ENCODE measurements at places on chromosomes 3 and 15. TPM values are rescaled to one million over a fixed set of nuclear protein-coding genes. Genes with fewer than 3 reads are reported as not detected.

GRCh38 chr3:37588758-37589157 lies 272.9 kb upstream of the CTDSPL start:
- peak; percentile 18 for DNase-seq

GRCh38 chr3:69938061-69938460 lies 61.5 kb upstream of the SAMMSON start:
- no peak for DNase-seq

DNA sequence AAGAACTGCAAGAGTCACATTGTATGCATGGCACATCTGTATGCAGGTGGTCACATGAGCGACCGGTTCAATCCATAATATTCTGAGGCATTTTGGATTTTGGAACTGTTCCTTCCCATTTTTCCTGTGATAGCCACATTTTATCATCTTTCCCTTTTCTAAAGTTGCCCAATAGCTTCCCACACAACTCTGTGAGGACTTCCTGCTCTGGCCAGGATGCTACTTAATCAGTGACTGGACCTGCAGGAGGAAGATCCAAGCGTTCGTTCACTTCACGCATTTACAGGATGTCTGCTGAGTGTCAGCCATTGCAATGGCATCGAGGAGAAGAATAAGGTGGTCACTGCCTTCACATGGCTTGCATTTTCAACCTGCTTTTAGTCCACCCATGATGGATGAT lies 9.8 kb downstream of the KLHL6 start:
- DNase-seq, result no peak

DNA sequence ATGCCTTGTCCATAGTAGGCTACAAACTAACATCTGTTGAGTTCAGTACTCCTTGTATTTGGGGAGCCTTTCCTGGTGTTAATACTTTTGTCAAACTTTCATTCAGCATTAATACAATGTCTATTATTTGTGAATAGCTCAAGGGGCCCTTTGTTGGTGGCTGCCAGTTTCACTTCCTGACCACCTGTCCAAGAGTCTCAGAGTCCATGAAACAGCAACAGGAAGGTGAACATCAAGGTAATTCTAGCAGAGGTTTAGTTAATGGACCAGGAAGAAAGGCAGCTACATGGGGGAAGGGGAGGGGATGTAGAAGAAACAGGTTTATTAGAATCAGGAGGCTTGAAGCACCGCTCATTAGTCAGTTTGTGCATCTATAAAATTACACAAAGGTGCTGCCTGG lies 386.9 kb downstream of the PDCD6IP start:
- DNase-seq, result no peak

DNA sequence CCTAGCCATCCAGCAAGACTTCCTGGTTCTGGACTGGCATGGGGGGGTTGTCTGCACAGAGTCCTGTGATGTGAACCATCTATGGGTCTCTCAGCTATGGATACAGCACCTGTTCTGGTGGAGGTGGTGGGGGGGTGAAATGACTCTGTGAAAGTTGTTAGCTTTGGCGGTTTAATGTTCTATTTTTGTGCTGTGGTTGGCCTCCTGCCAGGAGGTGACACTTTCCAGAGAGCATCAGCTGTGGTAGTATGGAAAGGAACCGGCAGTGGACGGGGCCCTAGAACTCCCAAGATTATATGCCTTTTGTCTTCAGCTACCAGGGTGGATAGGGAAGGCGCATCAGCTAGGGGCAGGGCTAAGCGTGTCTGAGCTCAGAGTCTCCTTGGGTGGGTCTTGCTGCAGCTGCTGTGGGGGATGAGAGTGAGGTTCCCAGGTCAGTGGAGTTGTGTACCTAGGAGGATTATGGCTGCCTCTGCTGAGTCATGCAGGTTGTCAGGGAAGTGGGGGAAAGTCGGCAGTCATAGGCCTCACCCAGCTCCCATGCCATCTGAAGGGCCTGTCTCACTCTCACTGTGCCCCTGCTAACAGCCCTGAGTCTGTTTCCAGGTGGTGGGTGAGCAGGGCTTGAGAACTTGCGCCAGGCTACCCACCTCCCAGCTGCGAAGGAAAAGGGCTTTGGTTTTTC lies 7.1 kb upstream of the LARS2 start:
- no peak for DNase-seq

DNA sequence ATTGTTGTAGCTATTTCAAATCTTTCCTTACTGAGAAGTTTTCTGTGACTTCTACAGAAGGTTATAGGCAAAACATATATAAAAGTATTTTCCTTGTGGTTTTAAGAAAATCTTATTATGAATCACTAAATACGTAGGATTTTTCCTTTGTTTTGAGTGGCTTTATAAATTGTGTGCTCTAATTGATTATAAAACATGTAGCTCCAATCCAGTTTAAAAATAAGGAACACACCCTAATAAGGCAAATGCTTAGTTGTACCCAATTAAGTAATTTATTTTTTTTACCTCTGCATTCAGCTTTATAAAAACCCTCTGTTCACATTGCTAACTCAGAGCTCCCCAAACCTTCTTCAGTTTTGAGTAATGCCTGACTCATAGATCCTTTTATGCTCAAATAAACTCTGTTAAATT lies 408.0 kb downstream of the NAALADL2 start:
- DNase-seq, result no peak

DNA sequence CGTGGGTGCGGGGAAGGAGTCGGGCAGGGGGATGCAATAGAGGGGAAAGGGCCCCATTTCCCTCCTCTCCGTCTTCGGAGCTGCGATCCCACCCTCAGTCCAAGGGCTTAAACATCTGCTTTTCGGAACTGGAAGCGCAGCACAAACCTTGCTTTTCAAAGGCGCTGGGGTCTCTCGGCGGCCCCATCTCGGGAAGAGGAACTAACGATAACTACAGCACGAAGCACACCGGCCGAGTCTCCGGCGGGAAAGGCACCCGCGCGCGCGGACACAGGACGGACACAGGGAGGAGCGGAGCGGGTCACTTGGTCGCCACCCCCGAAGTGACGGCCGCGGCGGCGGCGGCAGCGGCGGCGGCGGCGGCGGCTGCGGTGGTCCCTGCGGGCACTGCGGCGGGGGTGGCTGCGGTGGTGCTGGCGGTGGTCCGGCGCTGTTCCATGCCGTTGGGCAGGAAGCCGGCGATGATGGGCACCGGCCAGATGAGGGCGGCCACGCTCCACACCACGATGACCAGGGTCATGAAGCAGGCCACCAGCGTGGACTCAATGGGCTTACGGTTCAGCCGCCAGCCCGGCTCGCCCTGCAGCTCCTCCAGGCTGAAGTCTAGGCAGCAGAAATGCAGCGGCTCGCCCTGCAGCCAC lies 1.1 kb downstream of the TMEM158 start:
- peak; percentile 84 for DNase-seq

FOXB1 gene
- total RNA-seq, result not detected

ALDH1A2 gene
- total RNA-seq, result 26.6 TPM

DNA sequence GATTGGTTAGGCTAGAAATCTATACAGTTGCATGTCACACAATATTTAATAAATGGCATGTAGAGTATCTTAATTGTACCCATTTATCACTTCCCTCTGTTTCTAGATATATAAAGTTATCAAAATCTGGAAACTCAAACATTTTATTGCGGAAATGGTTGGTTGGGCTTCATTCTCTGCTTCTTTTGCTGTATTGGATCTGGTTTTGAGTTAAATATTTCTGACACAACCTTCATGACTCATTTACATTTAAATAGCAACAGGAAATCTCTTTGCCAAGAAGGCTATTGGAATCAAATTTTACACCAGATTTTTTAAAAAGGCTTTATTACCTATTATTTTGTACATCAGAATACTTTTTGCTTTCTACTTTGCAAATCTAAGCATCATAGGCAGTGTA lies 153.8 kb downstream of the EBLN2 start:
- DNase-seq, result no peak

IQSEC1 gene
- total RNA-seq, result 57.0 TPM

ASB14 gene
- 0.13 TPM for total RNA-seq

DNA sequence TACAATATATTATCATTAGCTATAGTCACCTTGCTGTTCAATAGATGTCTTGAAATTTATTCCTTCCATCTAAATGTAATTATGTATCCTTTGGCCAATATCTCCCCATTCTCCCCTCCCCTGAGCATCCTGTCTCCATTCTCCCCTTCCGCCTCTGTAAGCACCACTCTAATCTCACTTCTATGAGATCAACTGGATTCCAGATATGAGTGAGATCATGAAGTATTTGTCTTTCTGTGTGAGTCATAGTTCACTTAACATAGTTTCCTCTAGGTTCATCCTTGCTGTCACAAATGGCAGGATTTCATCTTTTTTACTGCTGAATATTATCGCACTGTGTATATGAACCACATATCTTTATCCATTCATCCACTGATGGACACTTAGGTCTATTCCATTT lies 148.8 kb upstream of the NDN start:
- DNase-seq, result no peak

- peak; percentile 57 for DNase-seq
Measured at GRCh38 chr3:11060500-11061251, 68.1 kb downstream of the SLC6A1 start.

GRCh38 chr3:195078891-195079440 lies 192.0 kb downstream of the XXYLT1 start:
- no peak for DNase-seq

SNX4 gene
- 33.2 TPM for total RNA-seq

SELENOK gene
- 34.7 TPM for total RNA-seq

DNA sequence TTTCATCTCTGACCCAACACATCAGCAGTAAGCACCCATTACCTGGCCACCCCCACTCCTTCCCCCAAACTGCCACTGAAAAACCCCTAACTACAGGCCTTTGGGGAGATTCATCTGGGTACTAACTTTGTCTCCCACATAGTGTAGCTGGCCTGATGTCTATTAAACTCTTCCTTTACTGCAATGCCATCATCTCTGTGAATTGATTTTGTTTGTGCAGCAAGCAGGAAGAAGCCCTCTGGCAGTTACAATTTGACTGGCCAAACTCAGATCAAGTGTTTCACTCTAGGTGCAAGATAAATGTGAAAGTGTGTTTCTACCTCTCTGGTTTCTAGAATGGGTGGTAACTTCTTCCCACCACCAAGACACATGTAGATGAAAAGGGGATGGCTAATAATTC lies 26.7 kb upstream of the OR5K4 start:
- no peak for DNase-seq

XIRP1 gene
- 0.09 TPM for total RNA-seq

GRCh38 chr15:62209322-62209721 lies 44.2 kb upstream of the C2CD4B start:
- no peak for DNase-seq

SENP5 gene
- 26.9 TPM for total RNA-seq

GRCh38 chr15:34185666-34186065 lies 24.2 kb downstream of the KATNBL1 start:
- DNase-seq, result no peak

- DNase-seq, result no peak
Measured at GRCh38 chr3:9137676-9138075, 111.8 kb downstream of the SRGAP3 start.

DNA sequence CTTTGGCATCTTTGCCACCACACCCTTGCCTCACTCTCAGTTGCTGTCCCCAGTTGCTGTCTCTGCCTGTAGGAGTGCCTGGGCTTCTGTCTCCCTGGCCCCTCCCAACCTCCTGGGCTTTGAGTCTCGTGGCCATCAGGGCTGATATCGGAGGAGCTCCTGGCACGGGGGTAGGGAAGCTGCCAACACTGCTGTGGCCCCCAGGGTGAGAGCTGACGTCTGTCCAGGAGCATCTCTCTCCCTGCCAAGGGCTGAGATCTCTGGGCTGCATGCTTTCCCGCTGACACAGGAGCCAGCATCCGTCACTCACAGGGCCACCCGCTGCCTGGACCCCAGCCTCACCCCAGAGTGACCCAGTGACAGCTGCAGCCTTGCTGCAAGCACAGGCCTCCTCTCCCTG lies 47.4 kb downstream of the EXOG start:
- no peak for DNase-seq

GRCh38 chr3:195447201-195447600 lies 4.4 kb upstream of the ACAP2 start:
- DNase-seq, result no peak

- no peak for DNase-seq
Measured at GRCh38 chr3:11825301-11825700, 21.4 kb downstream of the TAMM41 start.

NMB gene
- total RNA-seq, result 4.6 TPM

DNA sequence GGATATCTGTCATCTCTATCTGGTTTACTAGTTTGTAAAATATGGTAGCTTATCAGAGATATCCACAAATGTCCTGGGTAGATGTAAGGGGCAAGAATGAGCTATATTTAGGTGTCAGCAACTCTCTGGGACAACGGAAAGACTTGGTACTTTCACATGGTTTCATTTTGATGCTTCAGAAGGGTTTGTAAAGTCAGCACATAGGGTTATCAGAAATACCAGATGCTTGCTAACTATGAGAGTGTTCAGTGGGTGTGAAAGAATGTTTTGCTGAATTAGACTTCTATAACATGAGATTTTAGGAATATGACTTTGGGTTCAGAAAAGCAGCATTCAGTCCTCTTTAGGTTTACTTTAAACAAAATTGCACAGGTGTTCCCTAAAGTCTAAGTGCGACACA lies 466.5 kb upstream of the PDZRN3 start:
- DNase-seq, result no peak

DNA sequence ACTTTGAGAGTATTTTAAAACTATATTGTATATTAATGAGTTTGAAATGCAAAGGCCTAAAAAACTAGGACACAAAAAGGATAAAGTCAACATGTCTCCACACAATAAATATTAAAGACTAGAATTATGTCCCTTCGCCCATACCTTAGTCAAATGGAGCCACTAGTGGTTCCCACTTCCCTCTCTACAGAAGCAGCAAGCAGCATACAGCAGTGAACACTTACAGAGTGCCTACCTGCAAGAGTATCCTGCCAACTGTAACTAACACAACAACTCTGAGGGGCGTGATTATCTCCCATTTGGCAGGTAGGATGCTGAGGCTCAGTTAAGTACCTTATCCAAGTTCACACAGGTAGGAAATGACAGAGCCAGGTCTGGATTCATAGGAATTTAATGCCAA lies 17.2 kb downstream of the DYNC1LI1 start:
- DNase-seq, result no peak

GRCh38 chr15:48052946-48053345 lies 67.8 kb upstream of the SLC24A5 start:
- DNase-seq, result no peak

GRCh38 chr15:67549736-67550135 lies 7.2 kb downstream of the MAP2K5 start:
- no peak for DNase-seq

DNA sequence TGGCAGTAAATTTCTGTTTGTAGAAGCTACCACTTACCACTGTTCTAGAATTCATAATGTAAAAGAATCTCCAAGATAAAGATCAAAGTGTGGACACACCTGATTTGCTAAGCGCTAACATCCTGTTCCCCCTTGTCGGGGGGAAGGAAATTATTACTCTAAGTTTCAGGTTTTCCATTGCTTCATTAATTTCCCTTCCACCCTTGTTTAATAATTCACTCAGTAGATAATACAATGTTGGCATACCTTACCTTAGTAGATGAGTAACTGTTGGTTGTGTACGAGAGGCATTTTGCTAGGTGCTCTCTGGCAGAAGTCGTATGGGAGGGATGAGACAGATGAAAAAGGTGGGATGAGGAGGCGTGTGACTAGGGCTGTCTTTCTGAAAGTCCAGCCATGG lies 641.2 kb upstream of the ARRDC4 start:
- DNase-seq, result no peak
